ENCODE measurements at places on chromosomes 5 and 9.

DNA sequence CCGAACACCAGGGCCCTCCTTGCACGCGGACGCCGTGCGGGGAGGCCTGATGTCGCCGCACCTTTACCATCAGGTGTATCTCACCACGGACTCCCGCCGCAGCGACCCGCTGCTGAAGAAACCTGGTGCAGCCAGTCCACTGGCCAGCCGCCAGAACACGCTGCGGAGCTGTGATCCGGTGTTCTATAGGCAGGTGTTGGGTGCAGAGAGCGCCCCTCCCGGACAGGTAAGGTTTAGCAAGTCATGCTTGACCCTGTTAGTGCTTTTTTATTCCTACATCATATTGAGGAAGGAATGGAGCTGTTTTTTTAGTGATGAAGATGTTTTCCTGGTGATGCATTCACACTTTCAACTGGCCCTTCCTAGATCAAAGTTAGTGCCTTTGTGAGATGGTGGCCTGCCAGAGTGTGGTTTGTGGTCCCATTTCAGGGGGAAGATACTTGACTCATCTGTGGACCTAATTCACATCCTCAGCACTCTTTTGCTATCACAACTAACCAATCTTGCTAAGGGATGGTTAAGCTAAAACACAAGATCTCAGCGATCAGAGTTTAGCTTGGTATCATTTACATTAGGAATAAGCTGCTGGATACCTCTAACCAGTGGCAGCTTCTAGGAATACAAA lies 2.7 kb downstream of the PCDHGC3 start:
- DNase-seq, result no peak

DNA sequence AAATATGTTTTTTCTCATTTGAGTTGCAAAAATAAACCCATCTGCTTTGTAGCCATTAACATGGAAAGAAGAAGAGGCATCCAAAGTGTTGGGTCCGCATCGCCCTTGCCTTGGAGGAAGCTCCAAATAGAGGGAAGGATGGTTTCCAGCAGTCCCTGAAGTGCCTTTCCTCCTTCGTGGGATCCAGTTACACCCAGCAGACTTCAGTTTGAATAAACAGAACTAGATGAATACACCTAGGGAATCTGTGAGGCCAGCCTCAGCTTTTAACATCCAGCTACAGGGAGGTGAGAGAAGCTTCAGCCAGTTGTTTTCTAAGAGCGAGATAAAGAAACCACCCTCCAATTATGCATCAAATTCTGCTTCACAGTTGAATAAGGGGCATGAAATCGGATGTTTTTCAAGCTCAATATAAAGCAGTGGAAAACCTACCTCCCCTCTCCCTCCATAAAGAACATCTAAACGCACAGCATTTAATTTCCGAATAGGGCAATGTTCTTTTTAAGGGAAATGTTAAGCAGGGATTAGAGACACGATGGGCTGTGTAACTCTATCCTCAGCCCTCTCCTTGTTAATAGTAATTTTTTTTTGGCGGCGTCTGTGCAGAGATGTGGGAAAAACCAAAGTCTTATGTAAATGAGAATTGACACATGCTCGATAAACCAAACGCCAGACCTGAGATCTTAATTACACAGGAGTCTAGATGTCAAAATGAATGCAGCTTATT lies 264.7 kb downstream of the SLIT3 start:
- no peak for DNase-seq

DNA sequence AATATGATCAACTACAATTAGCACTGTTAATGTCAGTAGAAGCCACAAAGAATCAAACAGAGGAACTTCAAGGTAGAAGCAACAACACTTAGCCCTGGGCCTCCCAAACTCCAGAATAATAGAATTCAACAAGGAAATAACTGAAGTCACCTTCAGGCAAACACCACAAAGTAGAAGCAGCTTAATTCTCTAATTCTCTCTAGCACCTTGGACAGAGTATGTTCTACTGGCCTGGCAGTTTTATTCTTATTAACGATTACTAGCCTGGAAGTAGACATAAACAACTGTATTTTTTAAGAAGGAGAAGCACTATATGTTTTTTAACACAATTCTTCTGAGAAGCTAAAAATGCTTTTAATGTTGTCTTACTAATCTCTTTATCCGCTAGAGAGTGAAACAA lies 911.9 kb downstream of the DTWD2 start:
- no peak for DNase-seq

- no peak for DNase-seq
These were observed 61.5 kb downstream of the MEIKIN start for GRCh38 chr5:131883984-131884383.

DNA sequence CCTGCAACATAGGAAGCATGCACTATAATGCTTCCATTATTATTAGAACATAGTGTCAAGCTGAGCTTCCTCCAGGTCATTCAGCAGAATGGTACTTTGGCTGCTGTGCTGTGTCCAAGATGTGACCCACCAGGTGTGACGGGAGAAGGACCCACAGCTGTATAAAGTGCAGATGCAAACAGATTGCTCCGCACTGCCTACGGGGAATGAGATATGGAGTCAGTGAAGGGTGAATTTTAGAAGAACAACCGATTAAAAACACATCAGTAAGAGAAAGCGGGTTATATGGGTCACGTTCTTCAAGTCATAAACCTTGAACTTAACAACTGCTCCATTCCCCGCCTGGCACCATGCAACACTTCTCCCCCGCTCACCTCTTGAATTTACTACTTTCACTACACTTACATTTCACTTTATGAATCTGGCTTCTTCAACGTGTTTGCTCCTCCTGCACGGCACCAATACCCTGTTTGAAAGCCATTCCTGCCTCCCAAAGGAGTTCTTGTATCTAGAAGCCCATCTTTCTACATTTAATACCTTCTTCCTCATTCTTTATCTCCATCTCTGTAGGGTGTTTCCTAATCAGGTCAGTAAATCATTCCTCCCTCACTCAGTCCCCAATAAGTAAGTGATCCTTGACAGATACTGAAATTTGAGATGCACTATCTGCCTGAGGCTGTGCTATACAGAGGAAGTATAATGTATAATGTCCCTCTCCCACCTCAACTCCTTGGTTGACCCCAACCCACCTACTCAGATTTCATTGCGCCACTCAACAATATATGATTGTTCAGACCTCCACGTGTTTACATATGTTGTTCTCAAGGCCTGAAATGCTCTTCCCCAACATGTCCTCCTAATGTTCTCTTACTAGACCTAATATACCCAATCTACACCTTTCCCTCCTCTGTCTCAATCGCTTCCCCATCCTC lies 25.9 kb downstream of the BRINP1 start:
- DNase-seq, result no peak

DNA sequence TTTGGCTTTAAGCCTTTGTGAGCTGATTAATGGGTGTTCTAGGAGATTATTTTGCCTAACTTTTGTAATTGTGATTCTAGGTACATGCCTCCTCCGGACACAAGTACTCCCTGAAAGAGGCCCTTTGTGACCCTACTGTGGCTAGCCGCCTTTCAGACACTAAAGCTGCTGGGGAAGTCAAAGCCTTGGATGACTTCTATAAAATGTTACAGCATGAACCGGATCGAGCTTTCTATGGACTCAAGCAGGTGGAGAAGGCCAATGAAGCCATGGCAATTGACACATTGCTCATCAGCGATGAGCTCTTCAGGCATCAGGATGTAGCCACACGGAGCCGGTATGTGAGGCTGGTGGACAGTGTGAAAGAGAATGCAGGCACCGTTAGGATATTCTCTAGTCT lies 13.6 kb downstream of the ITGA1 start:
- no peak for DNase-seq

GRCh38 chr5:100667161-100667630 lies 132.0 kb downstream of the FAM174A start:
- DNase-seq, result no peak

GRCh38 chr5:172412724-172413286 lies 41.5 kb downstream of the SH3PXD2B start:
- no peak for DNase-seq

- no peak for DNase-seq
These were observed 519 bp upstream of the RAD50 start for GRCh38 chr5:132556153-132556762.

- no peak for DNase-seq
These were observed 139.8 kb downstream of the ESM1 start for GRCh38 chr5:54845567-54845941.

- DNase-seq, result no peak
These were observed 1737.9 kb upstream of the C9orf72 start for GRCh38 chr9:29311221-29311620.

DNA sequence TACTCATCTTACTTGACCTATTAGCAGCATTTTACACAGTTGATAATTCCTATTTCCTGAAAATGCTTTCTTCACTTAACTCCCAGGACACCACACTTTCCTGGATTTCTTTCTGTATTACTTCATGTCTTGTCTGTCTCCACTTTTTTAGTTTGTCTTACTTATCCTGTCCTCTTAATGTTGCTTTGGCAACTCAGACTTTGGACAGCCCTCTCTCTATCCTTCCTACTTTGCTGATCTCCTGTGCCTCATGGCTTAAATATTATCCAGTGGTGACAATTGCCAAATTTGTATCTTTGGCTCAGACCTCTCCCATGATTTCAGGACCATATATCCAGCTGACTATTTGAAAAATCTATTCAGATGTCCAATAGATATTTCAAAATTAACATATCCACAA lies 39.8 kb upstream of the NUDT12 start:
- DNase-seq, result no peak

- no peak for DNase-seq
These were observed 25.1 kb downstream of the ADAMTSL1 start for GRCh38 chr9:18499062-18499461.

DNA sequence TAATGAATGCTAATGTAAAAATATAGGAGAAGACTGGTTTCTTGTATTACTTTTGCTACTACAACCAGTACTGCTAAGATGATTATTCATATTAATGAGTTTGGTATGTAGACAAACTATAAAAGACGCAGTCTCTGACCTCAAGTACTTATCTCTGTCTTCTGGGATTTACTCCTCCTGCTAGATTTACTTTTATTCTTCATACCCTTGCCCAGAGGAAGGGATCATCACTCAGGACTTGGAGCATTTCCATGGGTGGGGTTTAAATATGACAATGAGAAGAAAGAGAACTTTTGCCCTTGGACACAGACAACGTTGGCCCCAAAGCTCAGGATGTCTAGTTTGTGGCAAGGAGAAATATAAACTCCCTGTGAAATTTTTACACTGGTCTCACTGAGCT lies 126.1 kb downstream of the BNC2 start:
- DNase-seq, result no peak

DNA sequence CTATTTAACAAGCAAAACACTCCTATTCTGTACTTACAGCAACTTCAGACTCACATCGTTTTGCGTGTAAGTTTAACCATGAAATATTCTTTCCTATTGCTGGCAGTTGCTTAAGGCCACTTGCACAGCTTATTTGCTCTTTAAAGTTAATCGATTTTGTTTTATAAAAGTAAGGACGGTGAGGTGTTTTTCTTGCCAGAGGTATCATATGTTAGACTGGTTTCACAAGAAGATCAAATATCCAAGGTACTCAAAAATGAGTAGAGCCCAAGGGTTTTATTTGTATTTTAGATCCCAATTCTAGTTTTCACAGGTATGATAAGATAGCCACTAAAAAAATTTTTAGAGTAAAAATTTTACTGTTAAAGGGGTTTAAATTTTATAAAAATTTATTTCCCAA lies 16.2 kb downstream of the CLINT1 start:
- DNase-seq, result no peak

GRCh38 chr9:15239816-15240215 lies 67.2 kb downstream of the TTC39B start:
- no peak for DNase-seq

DNA sequence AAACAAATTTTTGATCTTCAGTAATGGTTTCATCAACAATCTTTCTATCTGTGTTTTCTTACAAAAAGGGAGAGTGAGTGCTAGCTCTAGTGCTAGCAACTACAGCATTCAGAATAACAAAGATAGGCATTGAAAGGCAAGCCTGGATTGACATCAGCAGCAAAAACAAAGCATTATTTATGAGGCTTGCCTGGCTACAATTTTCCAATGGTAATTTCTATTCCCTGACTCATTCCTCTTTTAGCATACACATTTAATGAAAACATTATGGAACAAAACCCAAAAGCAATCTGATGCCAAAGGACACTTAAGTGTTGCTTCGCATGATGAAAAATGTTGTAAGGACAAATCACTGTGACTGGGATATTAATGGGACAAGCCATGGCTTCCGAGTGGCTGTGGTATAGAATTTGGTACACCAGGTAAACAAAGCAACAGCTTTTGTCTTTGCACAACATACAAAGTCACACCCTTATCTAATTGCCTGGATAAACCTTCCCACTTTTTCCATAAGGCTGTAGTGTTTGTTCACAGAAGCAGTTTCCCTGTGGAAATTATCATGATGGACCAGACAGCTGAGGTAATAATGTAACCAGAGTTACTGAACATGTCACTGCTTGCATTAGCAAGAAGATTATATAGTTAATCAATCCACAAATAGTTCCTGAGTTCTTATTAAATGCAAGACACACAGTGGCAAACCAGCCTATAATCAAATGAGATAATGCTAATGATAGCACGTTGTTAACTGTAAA lies 179.8 kb upstream of the EDIL3 start:
- no peak for DNase-seq

GRCh38 chr9:133374612-133375115 lies 1.2 kb downstream of the SURF4 start:
- no peak for DNase-seq

GRCh38 chr5:143155455-143155854 lies 248.0 kb downstream of the NR3C1 start:
- no peak for DNase-seq

- DNase-seq, result no peak
These were observed 234.6 kb downstream of the CACNA1B start for GRCh38 chr9:138112090-138112748.

GRCh38 chr9:108168236-108168850 lies 678.8 kb upstream of the KLF4 start:
- no peak for DNase-seq

- DNase-seq, result no peak
These were observed 57.1 kb downstream of the ZNF462 start for GRCh38 chr9:106920091-106920490.

DNA sequence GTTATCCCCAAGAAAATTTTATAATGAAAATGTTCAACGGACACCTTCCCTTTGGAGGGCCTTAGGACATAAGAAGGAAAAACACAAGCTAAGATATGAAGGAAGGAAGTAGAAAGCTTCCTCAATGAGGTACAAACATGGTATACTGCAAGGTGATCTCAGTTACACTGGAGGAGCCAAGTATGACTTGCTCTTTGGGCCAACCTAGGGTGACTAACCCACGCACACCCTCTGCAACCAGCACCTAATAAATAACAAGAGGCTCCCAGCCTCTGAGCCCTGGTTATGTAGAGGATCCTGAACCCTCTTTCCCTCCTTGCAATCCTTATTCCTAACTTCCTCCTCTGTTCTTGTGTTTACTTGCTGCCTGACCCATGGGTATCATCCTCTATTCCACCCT lies 38.3 kb upstream of the KCNV2 start:
- no peak for DNase-seq

DNA sequence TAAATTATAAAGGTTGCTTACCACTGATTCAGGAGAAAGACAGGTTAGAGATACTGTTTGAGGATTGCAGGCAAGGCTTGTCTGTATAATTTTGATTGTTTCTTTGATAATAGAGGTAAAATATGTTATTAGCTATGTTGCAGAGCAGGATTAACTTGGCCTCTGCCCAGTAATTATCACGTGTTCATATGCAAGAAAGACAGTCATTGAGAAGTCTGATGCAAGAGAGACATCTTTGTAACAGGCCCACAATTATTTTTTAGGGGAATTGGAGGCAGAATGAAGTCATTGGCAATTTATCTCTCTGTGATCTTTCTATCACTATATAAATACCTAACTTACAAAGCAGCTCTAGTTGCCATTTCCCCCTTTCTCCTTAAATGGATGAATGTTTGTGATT lies 46.0 kb downstream of the SLC44A1 start:
- DNase-seq, result no peak

Data from DMS79 (cell line).